ENCODE measurements at places on chromosomes 13 and 19.

- DNase-seq = no peak
Observed at GRCh38 chr13:40517486-40518480, 148.7 kb downstream of the FOXO1 start.

- no peak for DNase-seq
Observed at GRCh38 chr13:49421391-49421790, 22.5 kb downstream of the CAB39L start.

DNA sequence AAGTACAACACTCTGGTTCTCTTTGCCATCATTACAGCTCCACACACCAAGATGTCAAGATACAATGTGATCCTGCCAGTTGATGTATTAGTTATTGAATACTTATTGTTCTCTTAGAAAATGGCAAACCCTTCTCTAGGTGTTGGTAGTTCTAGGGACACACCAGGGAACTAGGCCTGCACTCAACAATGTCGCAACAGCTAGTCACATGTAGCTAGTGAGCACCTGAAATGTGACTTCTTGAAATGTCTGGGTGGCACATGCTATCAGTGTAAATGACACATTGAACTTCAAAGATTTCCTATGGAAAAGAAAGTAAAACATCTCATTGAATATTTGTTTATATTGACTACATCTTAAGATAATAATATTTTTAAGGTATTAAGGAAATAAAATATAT, 49.7 kb downstream of the DACH1 start:
- DNase-seq = no peak

DNA sequence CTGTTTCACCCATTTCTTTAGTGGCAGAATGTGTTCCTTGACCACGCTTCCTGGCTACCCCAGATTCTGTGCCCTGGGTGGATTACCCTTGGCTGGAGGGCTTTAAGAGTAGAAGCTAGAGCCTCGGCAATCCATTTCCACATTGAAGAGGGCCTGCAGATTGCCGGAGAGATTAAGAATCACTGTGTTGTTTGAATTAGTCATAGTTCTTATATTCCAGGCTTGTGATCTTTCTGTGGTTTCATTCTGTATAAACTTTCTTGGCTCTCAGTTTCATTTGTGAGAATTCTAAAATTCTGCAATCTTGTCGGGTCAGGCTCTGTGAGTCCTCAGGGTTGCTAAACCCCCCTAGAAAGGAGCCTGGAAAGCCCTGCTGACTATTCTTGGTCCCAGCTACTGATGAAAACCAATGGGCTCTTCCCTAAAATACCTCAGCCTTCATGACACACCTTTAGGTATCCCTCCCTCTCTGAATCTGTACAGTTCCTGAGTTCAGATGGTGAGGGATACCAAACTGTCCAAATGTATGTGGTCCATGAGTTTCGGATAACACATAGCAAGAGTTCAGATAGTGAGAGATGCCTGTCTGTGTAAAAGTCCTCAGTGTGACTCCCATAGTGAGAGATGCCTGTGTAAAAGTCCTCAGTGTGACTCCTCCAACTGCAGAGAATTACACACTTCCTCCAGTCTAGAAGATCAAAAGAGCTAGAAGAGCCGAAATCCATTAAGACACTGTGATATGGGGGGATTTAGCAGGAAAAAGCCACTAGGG, 4.3 kb downstream of the PHF11 start:
- no peak for DNase-seq

GRCh38 chr13:76934671-76935070, 13.6 kb upstream of the ACOD1 start:
- no peak for DNase-seq

GRCh38 chr13:111908361-111908760, 158.6 kb upstream of the SOX1 start:
- no peak for DNase-seq

- no peak for DNase-seq
Observed at GRCh38 chr13:74193391-74193790, 59.2 kb upstream of the KLF12 start.

- no peak for DNase-seq
Observed at GRCh38 chr13:48567515-48568369, 34.9 kb upstream of the RCBTB2 start.

DNA sequence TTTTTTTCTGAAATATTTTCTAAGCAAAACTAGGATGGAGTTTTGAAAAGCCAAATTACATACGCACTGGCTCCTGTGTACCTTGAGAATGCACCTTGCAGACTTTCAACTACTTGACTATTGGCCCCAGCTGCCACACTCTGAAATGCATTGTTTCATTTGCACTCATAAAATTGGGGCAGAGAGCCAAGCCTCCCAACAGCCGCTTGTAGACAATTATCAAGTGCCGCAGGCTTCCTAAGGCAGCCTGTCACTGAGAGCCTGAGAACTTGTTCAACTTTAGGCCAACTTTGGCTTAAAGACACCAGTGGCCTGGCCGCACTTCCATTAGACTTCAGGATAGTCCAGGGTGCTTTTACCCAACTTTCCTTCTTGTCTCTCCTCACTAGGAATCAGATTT, 115.7 kb upstream of the STARD13 start:
- DNase-seq = no peak

DNA sequence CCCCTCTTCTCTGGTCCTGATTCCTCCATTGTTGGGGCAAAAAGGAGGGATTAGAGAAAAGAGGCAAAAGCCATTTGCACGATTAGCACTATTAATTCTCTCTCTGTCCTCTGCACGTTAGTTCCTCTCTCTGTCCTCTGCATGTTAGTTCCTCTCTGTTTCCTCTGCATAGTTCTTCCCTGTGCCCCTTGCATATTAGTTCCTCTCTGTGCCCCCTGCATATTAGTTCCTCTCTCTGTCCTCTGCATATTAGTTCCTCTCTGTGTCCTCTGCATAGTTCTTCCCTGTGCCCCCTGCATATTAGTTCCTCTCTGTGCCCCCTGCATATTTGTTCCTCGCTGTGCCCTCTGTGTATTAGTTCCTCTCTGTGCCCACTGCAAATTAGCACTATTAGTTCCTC, 847.2 kb upstream of the GPC6 start:
- DNase-seq = no peak

DNA sequence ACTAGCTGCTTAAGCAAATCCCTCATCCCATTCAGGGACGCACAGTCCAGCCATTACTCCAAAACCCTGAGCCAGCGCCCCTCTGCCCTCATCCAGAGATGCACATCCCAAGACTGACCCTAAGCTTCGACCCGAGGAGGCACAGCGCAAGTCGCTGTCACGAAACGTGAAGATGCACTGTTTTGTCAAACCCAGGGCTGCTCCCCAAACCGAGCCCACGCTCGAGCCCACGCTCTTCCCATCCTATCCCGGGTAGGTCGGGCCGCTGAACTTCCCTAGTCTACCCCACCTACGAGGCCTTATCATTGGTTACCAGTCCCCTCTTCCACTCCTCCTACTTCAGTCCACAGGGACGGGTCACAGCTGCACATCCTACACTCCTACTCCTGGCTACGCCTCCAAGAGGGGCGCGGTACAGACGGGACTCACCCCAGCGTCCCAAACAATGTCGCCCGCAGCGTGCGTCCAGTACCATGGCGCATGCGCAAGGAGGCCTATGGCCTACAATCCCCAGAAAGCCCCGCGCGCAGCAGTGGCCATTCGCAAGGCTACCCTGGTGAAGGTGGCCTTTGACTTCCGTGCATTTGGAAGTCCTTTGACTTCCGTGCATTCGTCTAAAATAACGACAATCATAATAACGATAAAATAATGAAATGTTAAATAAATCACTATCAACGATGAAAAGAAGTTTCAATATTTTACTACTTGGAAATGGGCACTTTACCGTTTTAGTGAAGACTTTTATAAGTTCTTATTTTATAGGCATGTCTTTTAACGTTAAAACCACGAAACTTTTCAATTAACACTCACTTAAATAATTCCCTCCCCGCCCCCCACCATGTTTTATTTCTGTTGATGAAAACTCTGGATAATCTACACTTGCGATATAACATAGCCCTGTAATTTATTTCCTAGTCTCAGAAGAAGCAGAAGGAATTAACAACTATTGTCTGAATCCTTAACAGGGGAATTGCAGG, at the start of gene ZNF285:
ZNF285 (minus strand) TSS at position 470 of the 977 bp plus-strand sequence. CDS start 4,395 bp downstream, outside the sequence.
- peak; percentile 93 for DNase-seq

Measured in retina (tissue), 1 donor.